Stimulated activated CD8-positive, alpha-beta memory T cell treated with anti-CD3 and anti-CD28 coated beads, Interleukin-12 subunit alpha, Interleukin-12 subunit beta, amount 100 ng/mL, for 4 hours (primary cell): ENCODE measurements at places on chromosomes 7 and 10.

DNA sequence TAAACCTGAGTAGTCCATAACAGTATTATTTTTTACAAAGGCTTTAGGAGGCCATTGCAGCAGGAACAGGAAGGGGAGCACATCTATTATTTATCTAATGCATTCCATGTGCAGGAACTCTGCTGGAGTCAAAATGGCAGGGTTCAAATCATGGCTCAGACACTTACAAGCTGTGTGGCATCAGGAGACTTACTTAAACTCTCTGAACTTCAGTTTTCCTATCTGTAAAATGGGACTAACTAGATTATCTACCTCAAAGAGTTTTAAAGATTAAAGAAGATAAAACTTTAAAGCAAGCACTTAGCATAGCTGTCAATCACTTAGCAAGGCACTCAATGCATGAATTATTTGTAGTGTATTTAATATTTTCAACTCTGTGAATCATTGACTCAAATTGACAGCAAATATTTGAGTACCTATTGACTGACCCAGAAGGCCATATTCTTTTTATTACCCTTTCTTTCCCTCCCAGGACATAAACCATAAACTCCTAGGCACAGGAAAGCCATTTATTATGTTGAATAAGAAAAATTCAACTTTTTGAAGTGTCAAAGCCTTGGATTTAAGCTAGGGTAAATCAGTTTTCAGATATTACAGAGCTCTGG lies 115.8 kb upstream of the FAM204A start:
- DNase-seq: no peak

GRCh38 chr7:100048680-100049079 lies 894 bp upstream of the ZSCAN21 start:
- DNase-seq: no peak

DNA sequence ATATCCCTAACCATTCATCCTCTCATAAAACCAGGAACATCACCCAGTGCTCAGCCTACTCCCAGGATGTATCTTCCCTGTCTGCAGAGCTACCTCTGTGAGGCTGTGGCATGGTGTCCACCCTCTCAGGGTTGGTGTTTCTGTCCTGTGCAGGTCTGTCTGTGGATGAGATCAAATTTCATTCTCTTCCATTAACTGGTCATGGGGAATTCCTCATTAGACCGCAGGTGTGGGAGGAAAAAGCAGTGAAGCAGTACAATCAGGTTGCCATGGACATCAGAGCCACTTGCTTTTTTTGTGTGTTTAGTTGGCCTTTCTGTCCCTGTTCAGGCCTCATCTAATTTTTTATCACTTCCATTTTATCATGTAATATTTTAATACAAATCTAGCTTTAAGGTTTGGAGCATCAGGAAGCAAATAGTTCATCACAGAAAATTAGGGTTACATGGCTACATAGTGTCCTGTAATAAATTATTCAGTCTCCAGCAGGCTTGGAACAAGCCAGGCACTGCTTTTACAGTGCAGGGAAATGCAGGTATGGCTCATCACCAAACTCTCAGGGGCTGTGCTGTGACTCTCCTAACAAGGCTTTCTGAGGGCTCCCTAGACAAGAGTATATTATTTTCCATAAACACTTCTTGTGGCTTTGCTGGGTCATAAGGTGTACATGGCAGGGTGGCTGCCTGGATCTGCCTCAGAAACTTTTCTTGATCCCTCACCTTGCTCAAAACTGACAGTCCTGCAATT lies 594.9 kb upstream of the IGFBP3 start:
- no peak for DNase-seq

DNA sequence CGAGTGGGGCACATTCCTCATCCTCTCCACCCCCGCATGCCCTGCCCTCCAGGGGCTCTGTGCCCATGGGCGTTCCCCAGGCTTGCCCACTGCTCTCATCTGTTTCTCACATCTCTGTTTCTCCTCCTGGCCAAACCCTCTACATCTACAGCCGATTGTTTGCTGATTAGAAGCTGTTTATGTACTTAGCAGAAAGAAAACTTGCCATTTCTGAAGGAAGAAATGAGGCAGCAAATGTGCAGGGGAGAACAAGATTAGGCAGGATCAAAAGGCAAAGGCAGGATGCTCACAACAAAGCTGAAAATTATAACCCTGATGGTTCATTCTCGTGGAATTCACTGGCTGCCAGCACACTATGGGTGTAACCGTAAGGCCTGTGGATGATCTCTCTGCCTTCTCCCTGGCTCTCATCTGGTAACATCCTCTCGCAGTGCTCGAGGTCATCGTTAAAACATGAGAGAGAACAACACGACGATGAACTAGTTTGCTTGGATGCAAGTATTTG lies 111.6 kb upstream of the KLF14 start:
- DNase-seq: no peak

DNA sequence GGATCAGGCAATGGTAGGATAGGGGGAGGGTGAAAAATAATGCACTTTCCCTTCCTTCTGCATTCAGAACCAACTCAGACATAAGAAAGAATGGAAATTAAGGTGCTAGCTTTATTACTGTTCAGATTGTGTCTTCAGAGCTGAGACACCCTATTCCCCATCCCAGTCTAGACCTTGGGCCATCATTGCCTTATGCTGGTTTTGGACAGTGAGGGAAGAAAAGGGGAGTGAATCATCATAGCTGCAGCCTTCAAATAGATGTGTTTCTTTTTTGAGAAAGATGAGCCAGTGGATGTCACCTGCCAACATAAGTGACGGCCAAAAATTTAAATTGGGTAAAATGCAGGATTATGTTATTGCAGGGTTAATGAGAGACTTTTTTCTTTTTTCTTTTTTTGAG lies 27.0 kb upstream of the TOMM7 start:
- DNase-seq: no peak

DNA sequence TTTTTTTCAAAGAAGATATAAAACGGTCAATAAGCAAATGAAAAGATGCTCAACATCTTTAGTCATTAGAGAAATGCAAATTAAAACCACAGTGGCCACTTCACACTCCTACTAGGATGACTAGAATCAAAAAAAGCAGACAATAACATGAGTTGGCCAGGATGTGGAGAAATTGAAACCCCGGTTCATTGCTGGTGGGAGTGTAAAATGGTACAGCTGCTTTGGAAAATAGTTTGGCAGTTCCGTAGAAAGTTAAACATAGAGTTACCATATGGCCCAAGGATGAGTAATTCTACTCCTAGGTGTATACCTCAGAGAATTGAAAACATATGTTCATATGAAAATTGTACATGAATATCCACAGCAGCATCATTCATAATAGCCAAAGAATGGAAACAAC lies 573.3 kb downstream of the GALNT17 start:
- DNase-seq: no peak

DNA sequence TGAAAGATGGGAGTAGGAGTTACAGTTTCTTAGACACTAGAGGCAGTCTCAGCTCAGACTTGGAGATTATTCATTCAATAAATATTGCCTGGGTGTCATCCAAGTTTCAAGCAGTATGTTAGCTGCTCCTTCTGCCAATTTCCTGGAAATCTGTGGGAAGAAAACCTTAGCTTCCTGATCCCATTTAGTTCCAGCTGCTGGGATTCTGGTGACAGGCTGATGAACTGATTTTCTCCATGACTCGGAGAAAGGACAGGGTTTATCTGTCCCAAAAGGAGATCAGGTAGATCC lies 95.8 kb downstream of the CLEC2L start:
- no peak for DNase-seq

- no peak for DNase-seq
Observed at GRCh38 chr10:116186273-116186672, 86.7 kb downstream of the GFRA1 start.

GRCh38 chr10:70308121-70309060 lies 24.6 kb upstream of the NPFFR1 start:
- no peak for DNase-seq

- no peak for DNase-seq
Observed at GRCh38 chr10:74104480-74104879, 46.1 kb downstream of the AP3M1 start.

DNA sequence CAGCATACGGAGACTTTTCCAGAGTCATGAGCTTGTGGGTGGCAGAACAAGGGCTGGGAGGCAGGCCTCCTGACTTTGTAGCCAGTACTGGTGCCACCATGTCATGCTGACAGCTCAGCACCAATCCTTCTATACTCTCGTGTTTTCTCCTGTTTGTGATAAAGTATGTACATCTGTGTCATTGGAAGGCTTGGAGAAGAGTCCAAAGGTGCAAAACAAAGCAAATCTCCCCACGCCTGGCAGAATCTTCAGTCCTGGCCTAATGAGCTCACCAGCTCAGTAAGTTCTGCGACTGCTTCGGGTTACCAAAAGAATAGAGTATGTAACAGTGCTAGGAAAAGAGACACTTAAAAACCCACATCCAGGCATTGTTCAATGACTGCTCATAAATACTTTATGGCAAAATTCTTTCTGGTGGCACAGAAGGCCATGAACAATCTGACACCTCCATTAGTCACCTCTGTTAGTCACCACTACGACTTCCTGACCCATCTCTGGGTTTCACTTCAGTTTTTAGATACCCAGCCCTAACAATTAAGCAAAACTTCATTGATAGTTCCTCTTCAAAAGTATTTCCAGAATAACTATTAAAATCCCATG lies 24.5 kb downstream of the STEAP1 start:
- DNase-seq: no peak

GRCh38 chr7:148633761-148634160 lies 43.2 kb downstream of the C7orf33 start:
- DNase-seq: no peak
